Cerebellum (tissue), 4 donors: ENCODE measurements at places on chromosomes 12 and 14. TPM values are rescaled to one million over a fixed set of nuclear protein-coding genes. Genes with fewer than 3 reads are reported as not detected.

GLS2 gene
- total RNA-seq: 6.1 TPM

DNA sequence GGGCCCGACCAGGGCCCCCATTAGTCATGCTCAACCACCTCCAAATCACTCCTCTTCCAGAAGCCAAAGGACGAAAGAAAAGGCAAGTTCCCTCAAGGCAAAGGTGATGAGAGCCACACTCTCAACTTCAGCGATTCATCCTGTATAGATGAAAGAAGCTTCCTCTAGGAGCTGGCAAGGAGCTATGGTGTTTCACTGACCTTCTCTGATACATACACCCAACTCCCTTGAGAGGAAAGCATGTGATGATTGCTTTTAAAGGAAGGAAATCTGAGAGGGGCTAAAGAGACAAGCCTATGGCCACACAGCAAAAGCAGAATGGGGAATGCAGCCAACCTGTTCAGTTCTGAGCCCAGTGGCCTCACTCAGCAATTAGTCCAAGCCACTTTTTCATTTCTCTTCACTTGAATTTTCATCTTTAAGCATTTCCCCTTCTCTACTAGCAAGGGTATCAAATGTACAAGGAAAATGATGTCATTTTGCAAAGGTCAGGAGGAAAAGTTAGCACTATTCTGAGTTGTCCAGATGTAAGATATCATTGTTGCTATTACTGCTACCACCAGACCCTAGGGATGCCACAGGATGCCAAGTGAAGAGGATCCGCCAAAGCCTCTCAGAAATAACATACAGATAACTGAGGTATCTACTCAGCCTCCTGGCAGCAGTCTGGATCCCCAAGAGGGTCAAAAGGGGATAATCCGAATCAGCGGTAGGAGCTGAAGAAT is 82.5 kb downstream of the MAP3K9 start:
- no peak for DNase-seq

MYBPC1 gene
- 2.0 TPM for total RNA-seq

- DNase-seq: no peak
Observed at GRCh38 chr14:92099802-92100201, 6.6 kb downstream of the ATXN3 start.

GRCh38 chr12:109476807-109477184 is 304 bp downstream of the KCTD10 start:
- no peak for DNase-seq

DNA sequence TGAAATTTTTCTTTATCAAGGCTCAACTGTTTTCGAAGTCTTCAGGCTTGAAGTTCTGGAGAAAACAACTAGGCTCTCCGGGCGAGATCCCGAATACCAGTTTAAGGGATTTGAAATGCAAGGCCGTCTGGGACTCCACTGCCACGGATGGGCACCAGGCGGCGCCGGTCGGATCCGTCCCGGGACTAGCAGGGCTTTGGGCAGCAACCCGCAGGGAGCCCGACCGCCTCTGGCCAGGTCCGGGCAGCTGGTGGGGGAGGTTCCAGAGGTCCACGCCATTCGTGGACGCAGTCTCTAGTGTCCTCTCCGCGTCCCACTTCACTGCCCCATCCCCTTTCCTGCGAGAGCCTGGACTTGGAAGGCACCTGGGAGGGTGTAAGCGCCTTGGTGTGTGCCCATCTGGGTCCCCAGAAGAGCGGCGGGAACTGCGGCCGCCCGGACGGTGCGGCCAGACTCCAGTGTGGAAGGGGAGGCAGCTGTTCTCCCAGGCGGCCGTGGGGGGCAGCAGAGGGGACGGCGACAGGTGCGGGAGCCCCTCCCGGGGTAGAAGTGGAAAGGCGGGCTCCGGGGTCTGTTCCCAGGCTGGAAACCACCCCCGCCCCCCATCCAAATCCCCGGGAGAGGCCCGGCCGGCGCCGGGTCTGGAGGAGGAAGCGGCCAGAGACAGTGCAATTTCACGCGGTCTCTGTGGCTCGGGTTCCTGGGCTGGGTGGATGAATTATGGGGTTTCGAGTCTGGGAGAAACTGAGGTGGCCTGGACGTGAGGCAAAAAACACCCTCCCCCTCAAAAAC is 838 bp upstream of the ERBB3 start:
- DNase-seq: no peak

- DNase-seq: no peak
Observed at GRCh38 chr12:45962553-45963325, 27.6 kb downstream of the SCAF11 start.

SERPINA12 gene
- total RNA-seq: not detected

DNA sequence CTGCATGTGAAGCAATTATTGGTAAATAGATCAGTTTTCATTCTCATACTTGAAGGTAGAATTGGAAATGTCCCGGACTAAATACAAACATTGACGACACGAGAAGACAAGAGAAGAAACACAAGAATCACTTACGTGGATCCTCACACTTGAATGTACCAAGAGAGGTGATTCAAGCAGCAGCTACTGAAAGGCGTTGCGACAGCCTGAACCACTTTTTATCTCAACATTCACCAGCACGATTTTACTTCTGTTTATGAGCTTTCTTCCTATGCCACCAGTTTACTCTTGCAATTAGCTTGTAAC is 3.6 kb upstream of the FZD10 start:
- DNase-seq: no peak

DNA sequence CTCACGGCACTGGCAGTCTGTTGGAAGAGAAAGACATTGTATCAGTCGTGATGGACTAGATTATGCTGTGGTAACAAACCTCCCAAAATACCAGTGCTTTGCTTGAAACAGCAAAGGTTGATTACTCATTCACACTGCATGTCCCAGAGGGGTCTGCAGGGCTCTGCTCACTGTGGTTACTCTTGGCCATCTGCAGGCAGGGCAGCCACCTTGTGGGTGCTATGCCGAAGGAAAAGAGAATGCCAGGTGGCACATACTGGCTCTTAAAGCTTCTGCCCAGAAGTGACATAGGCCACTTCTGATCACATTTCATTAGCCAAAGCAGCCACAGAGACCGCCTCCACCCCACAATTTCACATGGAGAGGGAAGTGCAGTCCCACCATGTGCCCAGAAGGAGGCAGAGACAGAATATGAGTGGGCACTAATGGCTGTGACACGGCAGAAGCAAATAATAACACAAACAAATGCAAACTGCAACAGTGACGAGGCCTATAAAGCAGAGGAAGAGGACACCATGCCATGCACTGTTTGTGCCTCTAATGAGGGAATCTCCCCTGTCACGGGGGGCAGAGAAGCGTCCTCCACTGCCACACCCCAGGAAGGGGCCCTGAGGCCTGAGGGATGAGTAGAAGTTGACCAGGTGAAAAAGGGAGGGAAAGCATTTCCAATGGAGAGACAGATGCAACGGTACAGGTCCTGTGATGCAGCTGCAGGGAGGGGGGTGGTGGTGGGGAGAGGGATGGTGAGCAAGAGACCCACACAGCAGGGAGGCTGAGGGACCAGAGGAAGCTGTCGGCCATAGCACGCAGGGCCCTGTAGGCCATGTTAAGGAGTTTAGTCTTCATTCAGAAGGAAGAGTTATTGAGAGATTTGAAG is 51.7 kb upstream of the KICS2 start:
- DNase-seq: no peak

DNA sequence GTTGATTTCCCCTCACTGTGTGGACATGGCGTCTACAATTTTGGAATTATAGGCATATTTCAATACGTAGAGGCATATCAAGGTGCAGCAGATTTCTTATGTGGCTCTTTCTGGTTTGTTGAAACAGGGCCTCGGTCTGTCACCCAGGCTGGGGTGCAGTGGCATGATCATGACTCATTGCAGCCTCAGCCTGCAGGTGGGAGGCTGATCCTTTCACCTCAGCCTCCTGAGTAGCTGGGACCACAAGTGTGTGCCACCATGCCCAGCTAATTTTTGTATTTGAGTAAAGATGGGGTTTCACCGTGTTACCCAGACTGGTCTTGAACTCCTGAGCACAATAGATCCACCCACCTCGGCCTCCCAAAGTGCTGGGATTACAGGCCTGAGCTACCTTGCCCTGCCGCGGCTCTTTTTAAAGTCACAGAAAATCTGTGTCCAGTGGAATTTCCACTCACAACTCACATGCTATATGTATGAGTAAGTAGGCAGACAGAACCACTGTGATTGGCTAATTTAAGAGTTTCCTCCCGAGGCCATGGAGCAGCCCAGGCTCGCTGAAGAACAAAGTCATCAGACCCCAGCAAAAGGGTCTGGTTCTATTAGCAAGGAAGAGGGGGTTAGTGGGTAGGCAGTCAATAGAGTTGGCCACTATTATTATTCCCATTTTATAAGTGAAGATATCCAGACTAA is 9.1 kb downstream of the GNG2 start:
- DNase-seq: no peak

DNA sequence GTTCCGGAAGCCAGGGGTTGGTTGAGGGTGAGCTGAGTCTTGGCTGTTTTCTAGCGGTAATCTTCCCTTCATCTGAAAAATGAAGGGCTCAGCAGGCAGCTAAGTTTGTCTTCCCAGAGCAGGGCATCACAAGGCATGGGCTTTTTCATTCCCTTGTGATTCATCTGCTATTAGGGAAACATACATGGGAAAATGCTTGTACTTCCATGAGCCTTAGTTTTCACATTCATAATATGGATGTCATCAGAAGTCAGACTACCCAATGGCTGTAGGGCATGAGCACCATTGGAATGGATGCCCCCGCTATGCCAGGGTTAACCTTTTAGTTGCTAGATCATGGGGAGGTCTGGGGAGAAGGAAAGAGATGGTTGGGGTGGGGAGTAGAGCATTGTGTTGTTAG is 18.7 kb downstream of the HELB start:
- DNase-seq: no peak

C12orf50 gene
- 0.36 TPM for total RNA-seq

EML1 gene
- total RNA-seq: 26.8 TPM
